ENCODE measurements at places on chromosomes 5 and 9.

- no peak for DNase-seq
These were observed 18.3 kb upstream of the ANKRD55 start for GRCh38 chr5:56251440-56251839.

- DNase-seq = no peak
These were observed 13.9 kb downstream of the FIBCD1 start for GRCh38 chr9:130925050-130925678.

DNA sequence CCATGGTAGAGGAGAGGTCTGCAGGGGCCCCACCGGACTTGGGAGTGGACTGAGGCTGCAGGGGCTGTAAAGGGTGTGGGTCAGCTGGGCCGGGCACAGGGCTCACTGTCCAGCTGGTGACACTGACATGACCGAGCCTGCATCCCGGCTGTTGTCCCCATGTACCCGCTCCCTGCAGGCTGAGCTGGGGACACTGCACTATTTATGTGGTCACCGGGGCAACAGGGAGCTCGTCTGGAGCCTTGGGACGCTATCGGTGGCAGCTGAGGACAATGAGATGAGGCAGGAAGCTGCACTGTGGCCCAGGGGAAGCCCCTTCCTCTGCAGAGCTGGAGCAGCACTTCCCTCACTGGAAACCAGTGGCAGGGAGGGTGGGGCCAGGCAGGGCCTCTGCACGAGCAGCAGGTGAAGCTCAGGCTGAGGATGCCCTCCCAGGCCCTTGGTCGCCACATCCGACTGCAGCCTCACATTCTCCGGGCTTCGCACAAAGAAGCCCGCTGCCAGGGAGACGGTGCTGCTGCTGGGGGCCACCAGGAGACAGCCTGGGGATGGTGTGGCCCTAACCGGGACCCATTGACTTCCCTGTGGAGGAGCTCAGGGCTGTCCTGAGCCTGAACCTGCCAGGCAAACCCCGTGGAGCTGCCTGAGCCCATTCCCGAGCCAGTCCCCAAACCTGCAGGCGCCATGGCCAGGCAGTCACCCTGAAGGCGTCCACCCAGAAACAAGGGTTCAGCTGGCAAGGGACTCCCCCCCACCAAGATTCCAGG lies 26.4 kb downstream of the ZDHHC11B start:
- DNase-seq = peak; percentile 52

GRCh38 chr5:139137697-139138096 lies 60.5 kb downstream of the SIL1 start:
- DNase-seq = no peak

- DNase-seq = no peak
These were observed 33.7 kb downstream of the ELP1 start for GRCh38 chr9:108900176-108900575.

- no peak for DNase-seq
These were observed 8.1 kb upstream of the UBE2D2 start for GRCh38 chr5:139552893-139553575.

- DNase-seq = no peak
These were observed 177.4 kb downstream of the NSG2 start for GRCh38 chr5:174222891-174223290.

- DNase-seq = no peak
These were observed at the start of gene S1PR3 for GRCh38 chr9:88991066-88992034. TSS of gene S1PR3 (plus strand) at chr9:88991468. CDS start at chr9:89001201, 9,733 bp downstream.

- DNase-seq = no peak
These were observed 6.6 kb downstream of the OR13J1 start for GRCh38 chr9:35863583-35863982.

DNA sequence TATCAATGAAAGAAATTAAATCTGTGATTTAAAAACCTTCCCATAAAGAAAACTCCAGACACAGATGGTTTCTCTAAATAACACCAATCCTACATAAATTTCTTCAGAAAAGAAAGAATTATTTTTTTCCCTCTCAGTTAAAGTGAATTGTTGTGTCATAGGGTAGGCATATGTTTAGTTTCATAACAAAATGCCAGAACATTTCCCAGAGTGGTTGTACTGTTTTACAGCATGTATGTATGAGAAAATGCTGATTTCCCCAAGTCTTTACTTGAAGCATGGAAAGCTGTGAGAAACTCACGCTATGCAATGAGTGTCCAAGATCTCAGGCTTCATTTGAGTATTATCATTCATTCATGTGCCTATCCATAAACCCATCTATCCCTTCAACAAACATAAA lies 582.5 kb downstream of the ELAVL2 start:
- no peak for DNase-seq

- DNase-seq = no peak
These were observed 28.4 kb upstream of the LRRC19 start for GRCh38 chr9:27033815-27034403.

GRCh38 chr9:94623253-94623652 lies 16.1 kb downstream of the FBP1 start:
- DNase-seq = no peak

GRCh38 chr5:155850370-155850769 lies 476.6 kb upstream of the SGCD start:
- no peak for DNase-seq

- DNase-seq = no peak
These were observed 141.5 kb downstream of the FSTL4 start for GRCh38 chr5:133470841-133471240.

- DNase-seq = no peak
These were observed 33.6 kb downstream of the ERMP1 start for GRCh38 chr9:5799314-5799713.

GRCh38 chr9:109913461-109913810 lies 133.4 kb downstream of the PALM2AKAP2 start:
- no peak for DNase-seq

- DNase-seq = peak; percentile 55
These were observed 89.8 kb upstream of the COL5A1 start for GRCh38 chr9:134551644-134552348.

GRCh38 chr5:179974946-179975712 lies 67.4 kb upstream of the TBC1D9B start:
- no peak for DNase-seq

DNA sequence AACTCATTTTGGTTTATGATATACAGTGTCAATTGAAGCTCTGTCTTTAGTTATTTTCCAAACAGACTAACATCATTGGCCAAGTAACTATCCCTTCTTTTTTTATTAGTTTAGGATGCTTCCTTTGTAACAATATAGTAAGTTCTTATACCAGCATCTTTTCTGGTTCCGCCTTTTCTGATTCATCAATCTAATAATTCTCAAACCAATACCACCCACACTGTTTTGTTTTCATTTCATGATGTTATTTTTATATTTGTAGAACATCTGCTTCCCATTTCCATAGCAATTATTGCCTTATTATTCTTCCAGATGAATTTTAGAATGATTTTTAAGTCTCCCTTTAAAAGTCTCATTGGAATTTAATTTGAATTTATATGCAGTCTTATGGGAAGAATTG lies 218.1 kb downstream of the RFK start:
- DNase-seq = no peak

GRCh38 chr5:161278739-161279660 lies 267.5 kb downstream of the GABRB2 start:
- DNase-seq = no peak

DNA sequence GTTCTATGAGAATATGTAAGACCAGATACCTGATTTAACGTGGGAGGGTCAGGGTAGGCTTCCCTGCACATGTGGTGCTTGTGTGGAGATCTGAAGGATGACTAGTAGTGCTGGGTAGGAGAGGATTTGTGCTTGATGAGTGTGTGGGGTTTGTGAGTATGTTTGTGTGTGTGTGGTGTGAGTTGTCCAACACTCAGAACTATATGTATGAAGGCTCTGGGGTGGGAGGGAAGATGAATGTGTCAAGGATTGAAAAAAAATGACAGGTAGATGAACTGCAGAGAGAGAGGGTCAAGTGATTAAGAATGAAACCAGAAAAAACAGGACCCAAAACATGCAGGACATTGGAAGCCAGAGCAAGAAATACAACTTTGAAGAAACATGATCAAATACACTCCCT lies 154.6 kb upstream of the NR3C1 start:
- no peak for DNase-seq

- DNase-seq = no peak
These were observed 316.2 kb upstream of the CLINT1 start for GRCh38 chr5:158174918-158175851.

DNA sequence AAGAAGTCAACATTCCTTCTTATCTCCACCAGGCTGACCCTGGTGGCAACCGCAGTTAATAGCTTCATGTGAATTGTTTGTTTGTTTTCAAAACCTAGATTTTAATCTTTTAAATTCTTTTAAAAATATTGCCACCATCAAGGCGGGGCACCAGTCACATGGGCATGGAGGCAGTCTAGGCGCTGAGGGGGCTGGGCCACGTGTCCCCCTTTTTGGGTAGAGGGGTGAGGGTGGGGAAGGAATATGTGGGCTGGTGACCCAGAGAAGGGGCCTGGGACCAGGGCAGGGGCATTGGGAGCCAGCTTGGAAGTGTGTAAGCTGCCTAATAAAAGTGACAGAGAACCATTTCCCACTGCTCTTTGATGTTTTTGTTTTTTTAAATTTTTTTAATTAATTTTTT lies 147.3 kb downstream of the GADD45G start:
- DNase-seq = no peak

DNA sequence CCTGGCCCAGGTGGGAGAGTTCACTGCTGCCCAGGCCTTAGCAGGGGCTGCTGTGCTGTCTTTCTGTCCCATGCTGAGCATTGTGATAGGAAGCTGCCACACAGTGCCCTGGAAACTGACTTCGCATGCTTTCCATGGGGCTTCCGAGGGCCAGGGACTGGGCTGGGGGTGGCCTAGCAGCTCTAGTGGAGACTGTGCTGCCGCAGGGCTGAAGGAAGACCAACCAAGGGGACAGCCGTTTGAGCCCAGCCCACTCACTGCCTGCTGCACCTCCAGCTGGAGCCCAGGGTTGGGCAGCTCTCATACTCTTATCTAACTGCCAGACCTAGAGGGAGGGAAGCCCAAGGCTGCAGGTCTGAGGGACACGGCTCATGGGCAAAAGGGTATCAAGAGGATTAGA lies 79.2 kb downstream of the RGS3 start:
- no peak for DNase-seq

- DNase-seq = no peak
These were observed 173.3 kb downstream of the RMI1 start for GRCh38 chr9:84153885-84154284.

DNA sequence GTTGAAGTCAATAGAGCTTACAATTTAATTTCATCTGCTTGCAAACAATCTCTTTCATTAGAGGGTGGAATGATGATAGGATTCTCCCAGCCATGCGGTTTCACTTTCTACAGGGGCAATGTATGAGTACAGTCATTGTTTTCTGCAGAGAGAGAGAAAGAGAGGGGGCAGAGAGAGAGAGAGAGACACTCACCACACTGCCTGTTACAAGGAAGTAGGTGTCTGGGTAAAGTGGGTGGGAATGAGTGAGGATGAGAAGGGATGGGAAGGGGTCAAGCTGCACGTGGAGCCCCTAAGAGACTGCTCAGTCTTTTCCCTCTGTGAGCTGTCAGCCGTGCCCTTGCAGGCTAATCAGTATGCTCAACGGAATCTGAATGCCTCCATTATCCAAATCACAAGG lies 454.3 kb downstream of the KDM4C start:
- no peak for DNase-seq

DNA sequence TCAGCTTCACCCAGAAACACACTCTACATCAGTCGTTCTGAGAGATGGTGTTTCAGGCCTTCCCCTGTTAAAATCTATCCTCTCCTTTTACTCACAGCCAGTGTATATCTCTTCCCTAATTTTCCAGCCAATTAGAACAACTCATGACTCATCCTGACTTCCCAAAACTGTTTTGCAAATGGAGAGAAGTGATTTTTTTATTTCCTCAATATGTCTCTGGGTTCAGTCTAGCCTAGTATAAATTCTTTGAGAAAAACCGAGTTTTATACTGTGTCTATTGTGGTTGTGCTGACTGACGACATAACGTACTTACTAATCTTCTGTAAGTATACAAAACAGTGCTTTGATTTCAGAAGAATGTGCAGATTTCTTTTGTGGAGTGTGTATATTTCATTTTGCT lies 28.4 kb upstream of the CAST start:
- DNase-seq = no peak

- no peak for DNase-seq
These were observed 66.6 kb downstream of the C9orf152 start for GRCh38 chr9:110141227-110141793.

- no peak for DNase-seq
These were observed 220.0 kb downstream of the GABBR2 start for GRCh38 chr9:98488571-98489312.

DNA sequence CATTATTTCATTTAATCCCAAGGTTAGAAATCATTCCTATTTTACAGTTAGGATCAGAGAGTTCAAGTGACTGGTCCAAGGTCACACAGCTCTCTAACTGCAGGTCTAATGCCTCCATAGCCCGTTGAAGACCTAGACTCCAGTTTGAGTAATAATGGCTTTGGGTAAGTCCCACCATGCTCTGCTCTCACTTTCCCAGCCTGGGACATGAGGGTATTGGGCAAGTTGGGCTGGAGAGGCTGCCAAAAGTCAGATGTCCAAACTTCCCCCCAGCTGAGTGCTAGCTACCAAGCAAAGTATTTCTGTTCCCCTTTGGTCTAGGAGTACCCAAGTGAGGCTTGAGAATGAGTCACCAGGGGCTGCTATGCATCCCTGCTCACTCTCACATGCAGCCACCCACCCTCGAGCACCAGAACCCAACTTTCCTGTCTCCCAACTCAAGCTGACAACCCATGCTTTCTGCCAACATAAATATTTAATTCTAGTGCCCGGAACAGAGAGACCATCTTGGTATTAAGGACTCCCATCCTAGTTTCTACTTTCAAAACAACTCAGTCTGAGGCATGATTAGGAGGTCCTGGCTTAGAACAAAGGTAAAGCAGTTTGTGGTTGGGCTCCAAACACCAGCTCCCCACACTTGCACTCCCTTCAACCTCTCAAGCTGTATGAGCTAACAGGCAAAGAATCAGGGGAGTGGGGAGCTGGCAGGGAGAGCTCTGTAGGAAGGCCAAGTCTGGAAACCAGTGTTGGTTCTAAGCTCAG lies 236.5 kb upstream of the TRIM32 start:
- DNase-seq = no peak

DNA sequence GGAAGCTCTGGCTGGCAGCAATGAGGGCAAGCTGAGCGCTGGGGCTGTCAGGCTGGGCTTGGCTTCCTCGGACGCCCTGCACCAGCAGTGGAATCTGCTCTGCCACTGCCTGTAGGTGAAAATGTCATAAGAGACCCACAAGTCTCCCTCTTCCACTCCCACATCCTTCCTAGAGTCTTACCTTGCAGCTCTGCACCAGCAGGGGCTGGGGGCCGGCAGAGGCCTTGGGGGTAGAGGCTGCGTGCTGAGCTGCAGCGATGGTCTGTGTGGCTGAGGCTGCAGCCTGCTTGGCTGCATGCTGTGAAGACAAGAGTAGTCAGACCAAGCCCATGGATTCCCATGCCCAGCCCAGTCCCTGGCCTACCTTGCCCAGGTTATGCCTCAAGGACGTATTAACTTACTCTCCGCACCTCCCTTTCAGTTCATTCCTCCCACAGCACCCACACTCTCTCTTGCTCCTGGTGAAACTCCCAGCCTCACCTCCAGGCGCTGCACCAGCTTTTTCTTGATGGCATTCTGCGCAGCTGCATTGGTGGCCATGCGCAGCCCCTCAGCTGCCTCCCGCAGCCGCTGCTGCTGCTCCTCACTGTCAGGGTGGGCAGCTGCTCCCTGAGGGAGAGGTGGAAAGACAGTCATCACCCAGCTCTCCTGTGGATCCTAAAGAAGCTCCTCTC lies 17.3 kb downstream of the TLN1 start:
- no peak for DNase-seq

Measured in CMK (cell line).